Substantia nigra (tissue), 51 donors: ENCODE measurements at places on chromosomes 6 and 20.

DNA sequence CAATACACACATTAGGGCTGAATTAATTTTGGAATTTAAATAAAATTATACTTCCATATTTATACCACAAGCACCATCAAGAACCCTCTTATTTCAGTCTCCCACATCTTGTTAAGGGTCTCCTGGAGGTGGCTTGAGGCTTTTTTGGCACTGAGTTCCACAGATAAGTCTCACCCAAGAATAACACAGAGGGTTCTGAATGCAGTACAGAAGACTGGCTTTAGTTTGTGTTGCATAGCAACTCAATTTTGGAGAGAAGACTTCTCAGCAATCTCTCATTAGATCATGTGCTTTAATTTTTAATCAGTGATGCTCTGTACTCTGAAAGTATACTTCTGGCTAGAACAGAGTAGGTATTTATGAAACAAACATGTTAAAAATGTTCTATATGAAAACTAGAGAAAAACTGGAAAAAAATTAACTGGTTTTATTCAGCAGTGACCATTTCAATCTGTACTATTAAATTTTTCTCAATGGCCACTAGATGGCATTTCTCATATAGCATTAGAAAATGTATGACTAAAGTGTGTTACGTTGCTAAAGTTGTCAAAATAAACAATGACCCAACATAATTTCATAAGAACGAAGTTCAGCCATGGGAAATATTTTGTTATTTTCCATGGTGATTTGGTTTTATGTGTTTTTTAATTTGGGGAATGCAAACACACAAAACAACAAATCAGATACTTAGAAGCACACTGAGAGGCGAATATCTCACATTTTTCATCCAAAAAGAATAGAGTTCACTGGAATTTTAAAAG is 32.7 kb upstream of the MAP7 start:
- DNase-seq = no peak

DNA sequence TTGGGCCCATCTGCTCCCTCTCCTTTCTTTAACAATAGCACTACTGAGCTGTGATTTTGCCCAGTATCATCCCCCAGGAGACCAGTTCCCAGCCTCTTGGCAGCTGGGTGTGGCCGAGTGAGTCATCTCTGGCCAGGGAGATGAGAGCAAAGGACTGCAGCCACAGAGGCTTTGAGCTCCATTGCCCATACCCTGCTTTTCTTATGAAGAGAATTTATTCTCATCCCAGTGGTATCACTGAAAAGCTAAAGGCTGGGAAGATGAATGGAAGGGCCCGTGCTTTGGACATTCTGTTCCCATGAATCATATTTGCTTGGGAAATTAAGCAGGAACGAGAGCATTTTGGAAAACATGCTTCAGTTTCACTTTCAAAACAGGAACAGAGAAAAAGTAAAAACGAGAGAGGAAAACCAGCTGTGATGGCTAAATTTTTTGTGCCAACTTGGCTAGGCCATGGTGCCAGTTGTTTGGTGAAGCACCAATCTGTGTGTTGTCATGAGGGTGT is 14.9 kb downstream of the CST3 start:
- peak; percentile 42 for DNase-seq

GRCh38 chr20:63483834-63484233 is 11.4 kb upstream of the KCNQ2 start:
- no peak for DNase-seq

- no peak for DNase-seq
Observed at GRCh38 chr6:1109134-1109533, 202.8 kb upstream of the FOXQ1 start.

GRCh38 chr20:17467120-17467655 is 64.0 kb downstream of the BFSP1 start:
- DNase-seq = no peak

DNA sequence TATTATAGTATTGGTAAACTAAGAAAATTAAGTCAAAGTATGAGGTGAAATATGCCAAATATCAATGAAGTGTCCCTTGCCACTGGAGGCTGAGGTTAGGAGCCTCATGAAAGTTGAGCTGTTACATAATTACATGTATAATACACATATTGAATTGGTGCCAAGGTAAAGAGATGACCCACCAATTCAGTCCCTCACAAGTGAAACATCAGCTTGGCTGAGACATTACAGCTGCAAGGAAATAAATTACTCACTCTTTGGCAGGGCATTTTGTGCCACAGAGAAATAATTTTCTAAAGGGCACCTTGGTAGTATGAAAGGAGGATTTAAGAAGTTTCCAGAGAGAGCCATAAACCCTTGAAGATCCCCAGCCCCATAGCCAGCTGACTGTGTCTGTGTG is 127.4 kb downstream of the ADGRG6 start:
- DNase-seq = no peak

DNA sequence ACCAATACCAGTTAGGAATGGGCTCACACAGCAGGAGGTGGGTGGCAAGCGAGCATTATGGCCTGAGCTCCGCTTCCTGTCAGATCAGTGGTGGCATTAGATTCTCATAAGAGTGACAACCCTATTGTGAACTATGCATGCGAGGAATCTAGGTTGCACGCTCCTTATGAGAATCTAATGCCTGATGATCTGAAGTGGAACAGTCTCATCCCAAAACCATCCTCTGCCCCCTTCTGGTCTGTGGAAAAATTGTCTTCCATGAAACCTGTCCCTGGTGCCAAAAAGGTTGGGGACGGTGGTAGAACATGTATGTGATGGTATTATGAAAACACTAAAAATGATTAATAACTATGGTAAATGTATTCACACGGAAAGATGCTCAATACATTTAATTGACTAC is 99.7 kb upstream of the HIVEP1 start:
- DNase-seq = no peak

GRCh38 chr6:21270636-21271201 is 322.8 kb upstream of the SOX4 start:
- DNase-seq = no peak

- no peak for DNase-seq
Observed at GRCh38 chr6:114537977-114538376, 195.2 kb upstream of the HS3ST5 start.

GRCh38 chr6:137423451-137424168 is 70.6 kb downstream of the OLIG3 start:
- no peak for DNase-seq

DNA sequence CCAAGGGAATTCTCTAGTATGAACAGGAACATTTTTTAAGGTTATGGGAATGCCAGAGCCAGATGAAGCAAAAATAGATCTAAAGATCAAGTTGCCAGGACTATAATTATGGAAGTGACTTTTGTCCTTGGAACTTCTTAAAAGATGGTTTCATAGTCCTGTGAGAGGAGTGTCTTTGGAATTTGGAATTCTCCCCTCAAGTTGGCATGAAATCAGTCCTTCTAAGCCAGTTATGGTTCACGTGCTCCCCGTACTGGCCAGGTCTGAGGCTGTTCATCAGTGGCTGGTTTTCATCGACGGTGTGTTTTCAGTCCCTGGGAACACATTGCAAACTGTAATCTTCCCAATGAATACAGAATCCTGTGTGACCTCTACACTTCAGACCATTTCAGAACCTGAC is 63.1 kb downstream of the VGLL2 start:
- DNase-seq = no peak

GRCh38 chr6:38057994-38058393 is 238.5 kb downstream of the ZFAND3 start:
- no peak for DNase-seq

GRCh38 chr20:46512943-46513844 is at the start of gene ZNF334:
ZNF334 (minus strand) TSS chr20:46513559; CDS start chr20:46512102, 1,457 bp downstream.
- DNase-seq = peak; percentile 29

- DNase-seq = no peak
Observed at GRCh38 chr6:116012951-116013350, 47.7 kb downstream of the FRK start.

GRCh38 chr6:90730151-90730673 is 143.3 kb upstream of the MAP3K7 start:
- no peak for DNase-seq
